ENCODE measurements at places on chromosomes 1 and 21.

DNA sequence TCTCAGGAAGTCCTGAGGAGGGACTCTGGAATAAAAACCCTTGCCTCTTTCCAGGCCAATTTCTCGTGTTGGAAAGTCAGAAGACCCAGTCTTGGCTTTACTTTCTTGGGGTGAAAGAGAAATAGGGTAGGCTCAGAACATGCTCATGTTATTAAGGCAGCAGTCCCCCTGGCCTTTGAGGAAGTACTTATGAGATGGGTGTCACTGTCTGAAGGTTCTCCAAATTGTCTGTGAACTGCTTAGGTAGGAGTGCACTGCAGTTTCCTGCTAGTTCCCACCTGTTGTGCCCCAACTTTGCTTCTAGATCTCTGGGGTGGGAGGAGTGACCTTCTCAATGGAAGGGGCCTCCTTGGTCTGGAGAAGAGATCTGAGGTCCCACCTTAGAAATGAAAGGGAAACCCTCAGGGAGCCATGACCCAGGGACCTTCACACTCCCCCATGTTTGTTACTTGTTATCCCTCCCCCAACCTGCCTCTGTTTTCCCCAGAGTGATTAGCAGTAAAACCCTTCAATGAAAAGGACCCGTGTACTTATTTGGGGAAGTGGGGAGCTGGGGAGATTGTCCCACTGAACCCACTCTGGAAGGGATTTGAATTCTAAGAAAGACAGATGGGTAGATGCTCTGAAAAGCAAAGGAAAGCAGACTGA, 5.7 kb downstream of the ZNF691 start:
- DNase-seq: no peak

GRCh38 chr1:211613108-211613947, 34.4 kb upstream of the SLC30A1 start:
- DNase-seq: no peak

GRCh38 chr1:77126307-77126706, 92.9 kb downstream of the PIGK start:
- no peak for DNase-seq

DNA sequence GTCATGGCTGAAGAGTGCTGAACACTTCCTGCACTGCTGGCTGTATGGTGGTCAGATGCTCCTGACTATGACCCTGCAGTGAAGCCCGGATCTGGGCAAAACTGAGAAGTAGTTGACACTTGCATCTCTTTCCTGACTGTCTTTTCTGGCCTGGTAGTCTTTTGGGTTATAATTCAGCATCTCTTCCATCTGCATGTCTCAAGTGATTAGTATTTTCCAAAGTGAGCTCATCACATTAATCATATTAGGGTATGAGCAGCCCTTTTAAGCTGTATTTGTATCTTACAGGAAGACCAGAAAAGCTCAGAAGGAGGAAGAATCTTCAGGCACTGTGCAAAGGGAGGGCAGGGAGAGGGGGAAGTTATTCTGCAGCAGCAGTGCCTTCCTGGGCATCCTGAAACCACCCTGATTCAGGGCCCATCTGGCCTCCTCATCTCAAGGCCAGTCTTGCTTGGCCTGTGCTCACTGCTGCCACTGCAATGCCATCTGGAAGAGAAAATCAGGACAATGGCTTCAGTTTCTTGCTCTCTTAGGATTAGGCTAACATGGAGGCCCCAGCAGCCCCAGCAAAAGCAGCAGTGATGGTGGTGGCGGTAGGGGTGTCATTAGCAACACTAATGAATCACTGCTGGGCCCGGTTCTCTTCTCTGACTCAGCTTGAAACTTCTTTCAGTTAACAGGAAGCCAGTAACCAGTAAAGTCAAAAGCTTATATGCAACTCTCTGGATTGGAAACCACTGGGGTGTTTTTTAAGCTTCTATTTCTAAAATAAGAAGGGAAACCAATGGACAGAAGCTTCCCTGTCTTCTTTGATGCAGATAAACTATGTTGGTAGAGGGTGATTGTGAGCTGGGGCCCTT, 63.3 kb upstream of the WDR26 start:
- DNase-seq: peak; percentile 40

DNA sequence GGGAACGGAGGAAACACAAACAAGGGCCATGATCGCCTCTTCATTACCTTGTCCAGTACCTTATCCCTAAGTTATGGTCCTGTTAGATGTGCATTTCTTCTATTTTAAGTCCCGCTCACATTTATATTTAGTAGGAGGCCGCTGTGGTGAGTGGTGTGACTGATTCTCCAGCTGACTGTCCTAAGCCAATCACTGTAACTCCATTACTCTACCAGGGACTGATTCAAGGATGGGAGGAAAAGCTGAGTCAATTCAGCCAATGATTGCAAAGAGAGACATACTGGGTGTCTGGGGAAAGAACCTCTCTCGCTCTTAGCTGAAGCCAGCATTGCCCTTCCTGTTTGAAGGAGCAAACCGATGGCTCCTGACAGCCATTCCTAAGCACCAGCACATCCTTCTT, 59.7 kb downstream of the TGFBR3 start:
- no peak for DNase-seq

All from activated effector memory CD4-positive, alpha-beta T cell treated with Interleukin-2 at 50 U/mL for 16 hours (primary cell).